ENCODE measurements at places on chromosomes 13 and 19.

GRCh38 chr19:8373867-8374813, 10.2 kb downstream of the ANGPTL4 start:
- DNase-seq: no peak

DNA sequence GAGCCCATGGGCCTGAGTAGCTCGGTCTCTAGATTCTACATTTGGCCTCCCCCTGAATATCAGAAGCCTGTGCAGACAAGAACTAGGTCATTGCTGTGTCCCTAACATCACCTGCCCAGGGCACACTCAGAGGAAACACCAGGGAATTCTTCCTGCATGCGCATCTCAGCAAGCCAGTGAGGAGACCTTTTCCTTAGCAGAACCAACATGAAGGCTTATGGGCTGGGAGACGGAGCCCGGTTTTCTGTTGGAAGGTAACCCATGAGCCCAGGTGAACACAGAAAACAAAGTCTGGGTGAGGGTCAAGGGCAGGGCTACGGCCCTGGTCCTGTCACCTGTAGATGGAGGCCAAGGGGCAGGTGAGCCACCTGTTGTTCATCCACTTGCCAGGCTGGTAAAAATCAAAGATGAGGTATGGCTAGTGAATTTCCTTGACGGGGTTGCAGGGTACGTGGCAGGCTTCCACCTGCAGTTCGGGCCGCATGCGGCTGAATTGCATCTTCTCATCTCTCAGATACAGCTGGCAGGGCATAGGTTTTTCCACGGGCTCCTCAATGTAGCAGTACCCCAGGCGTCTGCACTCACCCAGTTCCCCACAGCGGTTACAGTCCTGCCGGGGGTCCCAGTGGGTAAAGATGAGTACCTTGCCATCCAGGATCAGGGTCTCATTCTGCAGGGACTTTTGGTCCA, 3.6 kb upstream of the FAM187B start:
- DNase-seq: no peak

- peak; percentile 73 for DNase-seq
These were observed 15.3 kb downstream of the ZBTB7A start for GRCh38 chr19:4051175-4052101.

- peak; percentile 9 for DNase-seq
These were observed 3.5 kb upstream of the DOCK6 start for GRCh38 chr19:11265785-11266236.

DNA sequence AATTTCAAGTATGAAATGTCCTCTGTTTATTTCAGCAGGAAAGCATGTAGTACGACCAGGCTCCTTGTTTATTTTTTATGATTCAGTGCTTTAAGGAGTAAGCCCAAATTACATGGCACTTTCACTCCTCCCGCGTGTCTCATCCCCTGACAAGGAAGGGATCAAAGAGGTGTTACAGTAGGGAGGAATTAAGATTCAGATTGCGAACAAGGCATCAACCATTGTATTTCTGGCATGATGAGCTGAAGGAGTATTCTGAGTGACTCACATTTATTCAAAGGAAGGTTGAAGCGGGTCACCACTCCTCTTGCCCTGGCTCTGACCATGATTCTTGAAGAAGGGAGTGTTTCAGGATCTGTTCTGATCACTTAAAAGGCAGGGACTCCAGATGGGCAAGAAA, 46.1 kb upstream of the CNMD start:
- no peak for DNase-seq

DNA sequence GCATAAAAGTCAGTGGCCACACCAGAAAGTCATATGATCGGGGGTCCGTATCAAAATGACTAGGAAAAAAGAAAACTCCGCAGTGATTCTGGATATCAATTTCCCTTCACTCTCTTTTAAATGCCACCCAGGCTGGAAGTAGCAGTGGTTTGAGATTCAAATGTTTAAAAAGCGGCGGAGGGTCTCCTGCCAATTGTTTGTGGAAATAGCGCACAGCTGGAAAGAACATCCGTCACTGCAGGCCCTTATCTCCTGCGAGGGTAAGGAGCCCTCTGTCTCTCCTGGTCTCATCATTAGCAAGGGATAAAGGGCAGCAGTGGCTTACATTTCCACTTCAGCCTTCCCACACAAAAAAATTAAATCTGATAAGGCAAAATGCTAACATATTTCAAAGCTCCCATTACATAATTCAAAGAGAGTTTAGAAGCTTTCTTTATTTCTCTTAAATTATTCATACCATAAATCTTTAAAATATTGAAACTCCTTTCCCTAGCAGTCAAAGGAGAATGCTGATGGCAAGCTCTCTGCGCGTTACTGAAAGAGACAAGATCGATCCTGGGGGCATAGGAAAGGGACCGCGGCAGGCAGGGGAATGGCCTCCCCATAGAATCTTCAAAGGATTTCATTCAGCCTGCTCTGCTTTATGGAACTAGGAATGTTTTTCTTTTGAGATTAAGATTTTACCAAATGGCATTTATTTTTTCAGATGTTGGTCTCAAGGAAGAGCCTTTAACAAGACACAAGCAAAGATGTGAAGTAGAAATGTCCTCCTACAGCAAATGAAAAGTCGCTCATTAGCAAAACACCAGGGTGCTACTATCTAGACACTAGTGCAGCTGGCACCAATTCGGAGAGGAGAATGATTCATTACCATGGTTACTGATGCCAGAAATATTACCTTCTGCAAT, 35.0 kb downstream of the AMER2 start:
- DNase-seq: no peak

DNA sequence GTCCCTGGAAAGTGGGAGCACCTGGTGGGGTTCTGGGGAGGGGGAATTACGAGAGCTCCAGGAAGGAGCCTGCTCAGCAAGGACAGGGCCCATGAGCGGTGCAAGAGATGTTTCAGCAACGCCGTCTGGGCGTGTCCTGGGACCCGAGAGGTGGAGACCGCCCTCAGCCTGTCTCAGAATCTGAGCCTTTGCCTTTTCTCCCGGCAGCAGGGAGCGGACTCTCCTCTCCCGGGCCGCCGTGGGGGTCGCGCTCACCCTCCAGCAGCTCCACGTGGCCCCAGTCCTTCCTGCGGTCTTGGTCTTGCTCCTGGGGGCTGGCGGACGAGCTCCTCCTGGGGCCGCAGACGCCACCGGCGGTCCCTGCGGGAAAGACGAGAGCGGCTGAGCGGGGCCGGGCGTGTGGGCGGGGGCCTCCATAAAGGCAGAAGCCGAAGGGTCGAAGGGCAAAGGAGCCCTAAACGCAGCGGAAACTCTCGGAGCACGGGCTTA, 714 bp downstream of the POLRMT start:
- DNase-seq: peak; percentile 78
